Esophagus muscularis mucosa (tissue), 4 donors: ENCODE measurements at places on chromosomes 7 and 10.

GRCh38 chr7:1815051-1815481, 145.0 kb downstream of the ELFN1 start:
- no peaks in the 10 kb centered on the region for H3K36me3 ChIP-seq
- H3K4me1 ChIP-seq: peaks cover 25% of the 10 kb centered on the region
- H3K27ac ChIP-seq: no peak overlapping the region
- H3K4me3 ChIP-seq: no peak overlapping the region
- H3K27me3 ChIP-seq: no peaks in the 10 kb centered on the region

DNA sequence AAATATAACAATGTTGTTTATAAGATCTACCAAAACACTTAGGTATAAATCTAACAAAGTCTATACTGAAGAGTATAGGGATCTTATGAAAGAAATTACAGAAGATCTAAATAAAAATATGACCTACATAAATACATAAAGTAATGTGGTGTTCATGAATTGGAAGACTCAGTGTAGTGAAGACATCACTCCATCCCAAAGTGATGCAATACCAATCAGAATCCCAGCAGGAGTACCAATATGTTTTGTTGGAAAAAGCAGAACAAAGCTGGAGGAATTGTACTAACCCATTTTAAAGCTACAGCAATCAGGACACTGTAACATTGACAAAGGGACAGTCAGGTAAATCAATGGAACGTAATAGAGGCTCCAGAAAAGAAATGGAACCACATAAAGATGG, 76.4 kb downstream of the CCSER2 start:
- no peak for DNase-seq
- H3K4me3 ChIP-seq: no peak overlapping the region
- no peaks in the 10 kb centered on the region for H3K36me3 ChIP-seq
- no peaks in the 10 kb centered on the region for H3K27me3 ChIP-seq
- H3K27ac ChIP-seq: no peak overlapping the region

GRCh38 chr7:151246851-151247580, 1.5 kb downstream of the SMARCD3 start:
- peaks cover 89% of the 10 kb centered on the region for H3K4me1 ChIP-seq
- H3K36me3 ChIP-seq: no peaks in the 10 kb centered on the region
- H3K27me3 ChIP-seq: peaks cover 12% of the 10 kb centered on the region

DNA sequence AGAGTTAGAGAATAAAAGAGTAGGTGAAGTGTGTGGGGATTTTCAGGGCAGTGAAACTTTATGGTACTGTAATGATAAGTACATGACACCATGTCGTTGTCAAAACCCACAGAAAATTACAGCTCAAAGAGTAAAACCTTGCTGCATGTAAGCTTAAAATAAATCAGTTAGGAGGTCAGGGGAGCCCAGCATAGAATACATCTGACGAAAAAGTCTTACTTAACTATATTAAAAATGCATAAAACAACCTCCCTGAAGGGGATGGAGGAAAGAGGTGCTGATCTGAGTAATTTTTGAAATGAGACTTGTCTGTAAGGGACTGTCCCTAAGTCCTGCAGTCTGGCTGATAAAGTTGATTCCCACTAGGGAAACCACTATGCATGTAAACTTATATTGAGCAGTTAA, 49.8 kb upstream of the AKR1E2 start:
- H3K36me3 ChIP-seq: no peaks in the 10 kb centered on the region
- no peak overlapping the region for H3K4me3 ChIP-seq
- no peak overlapping the region for H3K27ac ChIP-seq
- H3K27me3 ChIP-seq: no peaks in the 10 kb centered on the region

DNA sequence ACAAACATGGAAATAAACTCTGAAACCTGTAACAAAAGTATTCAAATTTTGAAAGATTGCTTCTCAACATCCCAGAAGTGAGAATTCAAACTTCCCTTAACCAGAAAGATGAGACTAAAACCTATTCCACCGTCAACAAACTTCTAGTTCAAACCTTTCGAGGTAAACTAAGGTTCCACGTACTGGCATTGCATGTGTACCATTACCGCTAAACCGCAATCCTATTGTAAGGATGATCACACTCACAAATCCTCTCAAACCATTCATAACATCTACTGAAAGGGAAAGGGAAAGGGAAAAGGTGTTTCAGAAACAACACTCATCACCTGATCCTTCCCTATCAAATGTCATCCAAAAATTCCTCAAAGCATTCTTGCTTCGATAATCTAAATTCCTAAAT, 3.1 kb downstream of the SMURF1 start:
- no peak for DNase-seq
- peak overlapping the region; percentile 89 for H3K4me3 ChIP-seq
- H3K27ac ChIP-seq: peak overlapping the region; percentile 100
- H3K36me3 ChIP-seq: no peaks in the 10 kb centered on the region
- H3K27me3 ChIP-seq: no peaks in the 10 kb centered on the region
- H3K4me1 ChIP-seq: peaks cover 77% of the 10 kb centered on the region

DNA sequence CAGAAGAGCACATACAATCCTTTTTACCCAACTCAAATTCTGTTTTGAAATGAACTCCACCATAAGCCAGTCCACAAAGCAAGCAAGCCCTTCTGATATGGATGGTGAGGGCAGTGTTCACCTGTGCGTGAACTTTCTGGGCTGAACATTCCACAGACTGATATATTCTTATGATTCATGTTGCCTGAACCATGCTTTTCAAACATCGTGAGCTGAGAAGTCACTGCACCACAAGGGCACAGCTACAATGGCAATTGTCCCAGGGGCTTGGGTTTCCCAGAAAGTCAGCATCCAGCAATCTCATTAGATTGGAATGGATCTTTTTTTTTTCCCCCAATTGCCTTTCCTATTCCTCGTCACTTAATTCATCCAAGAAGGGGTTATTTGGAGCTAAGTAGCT, 86.9 kb upstream of the ZNF438 start:
- H3K36me3 ChIP-seq: no peaks in the 10 kb centered on the region
- DNase-seq: no peak
- peaks cover 21% of the 10 kb centered on the region for H3K4me1 ChIP-seq
- no peak overlapping the region for H3K4me3 ChIP-seq
- H3K27me3 ChIP-seq: no peaks in the 10 kb centered on the region

GRCh38 chr10:61896854-61897661, 4.4 kb upstream of the ARID5B start:
- H3K4me3 ChIP-seq: peak overlapping the region; percentile 53
- H3K27ac ChIP-seq: peak overlapping the region; percentile 43
- H3K27me3 ChIP-seq: no peaks in the 10 kb centered on the region
- no peak for DNase-seq
- no peaks in the 10 kb centered on the region for H3K36me3 ChIP-seq
